GM20000 (cell line): ENCODE measurements at places on chromosomes 3 and 15.

- DNase-seq: no peak
These were observed 18.7 kb downstream of the FBXL22 start for GRCh38 chr15:63615935-63616334.

- no peak for DNase-seq
These were observed 30.5 kb downstream of the VPS8 start for GRCh38 chr3:184842433-184842832.

DNA sequence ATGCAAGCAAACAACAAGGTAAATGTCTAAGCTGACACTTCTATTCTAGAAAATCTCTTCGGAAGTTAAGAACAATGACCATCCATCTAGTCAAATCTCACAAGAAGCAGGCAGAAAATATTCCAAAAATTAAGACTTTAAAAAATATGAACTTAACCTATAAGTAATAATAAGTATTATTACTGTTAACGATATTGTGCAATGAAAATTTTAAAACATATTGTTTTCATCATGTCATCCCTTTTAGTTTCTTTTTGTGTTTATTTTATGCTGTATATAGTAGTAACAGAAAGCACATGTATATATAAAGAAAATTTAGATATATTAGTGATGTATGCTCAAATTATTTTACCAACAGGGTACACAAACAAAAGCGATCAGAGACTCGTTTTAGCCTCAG lies 4.1 kb downstream of the HDGFL3 start:
- no peak for DNase-seq

DNA sequence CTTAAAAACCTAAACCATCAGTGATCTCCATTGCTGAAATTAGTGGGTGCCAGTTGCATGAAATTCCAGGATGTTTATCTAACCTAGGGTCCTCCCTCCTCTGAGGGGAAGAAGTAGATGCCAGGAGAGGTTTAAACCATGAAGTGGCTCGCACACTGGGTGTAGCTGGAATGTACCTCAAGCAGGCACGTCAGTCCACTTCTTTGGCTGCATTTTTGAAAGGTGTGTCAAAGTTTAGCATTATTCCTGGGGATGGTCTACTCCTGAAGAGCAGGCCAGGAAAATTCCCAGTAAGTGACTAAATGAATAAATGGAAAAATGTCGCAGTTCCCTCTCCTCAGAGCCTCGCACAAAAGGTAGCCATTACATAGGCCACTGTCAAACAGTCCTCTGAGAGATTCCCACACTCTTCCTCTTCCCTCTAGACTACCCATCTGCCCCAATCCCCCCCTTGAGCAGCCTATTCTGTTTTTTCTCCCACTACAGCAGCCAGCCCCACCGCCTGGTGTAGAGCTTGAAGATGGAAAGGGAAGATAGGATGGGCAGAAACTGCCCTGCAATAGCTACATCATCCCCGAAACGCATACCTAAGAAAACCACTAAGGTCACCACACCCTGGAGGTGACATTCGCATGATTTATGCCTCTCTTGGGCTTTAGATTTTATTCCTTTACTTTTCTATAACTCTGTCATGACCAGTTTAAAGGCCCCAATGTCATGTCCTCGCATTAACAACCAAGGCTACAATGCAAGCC lies 655 bp upstream of the TMOD3 start:
- DNase-seq: no peak

DNA sequence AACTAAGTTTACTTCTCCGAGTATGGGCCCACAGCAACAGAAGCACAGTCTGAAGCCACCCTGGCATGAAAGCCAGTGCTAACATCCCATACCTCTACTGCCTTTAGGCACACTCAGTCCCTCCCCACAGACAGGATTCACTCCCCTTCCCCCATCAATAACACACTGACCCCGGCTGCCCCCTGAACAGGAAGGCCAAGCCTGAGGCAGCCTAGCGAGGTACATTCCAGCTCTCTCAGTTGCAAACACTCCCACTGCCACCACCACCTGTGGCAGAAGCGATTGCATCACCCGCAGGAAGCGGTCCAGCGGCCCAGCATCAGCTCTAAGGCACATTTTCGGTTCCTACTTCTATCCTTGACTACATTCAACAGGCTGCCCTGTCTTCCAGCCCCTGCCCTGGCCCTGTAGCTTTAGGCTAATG lies 7.0 kb upstream of the BMF start:
- DNase-seq: peak; percentile 79

DNA sequence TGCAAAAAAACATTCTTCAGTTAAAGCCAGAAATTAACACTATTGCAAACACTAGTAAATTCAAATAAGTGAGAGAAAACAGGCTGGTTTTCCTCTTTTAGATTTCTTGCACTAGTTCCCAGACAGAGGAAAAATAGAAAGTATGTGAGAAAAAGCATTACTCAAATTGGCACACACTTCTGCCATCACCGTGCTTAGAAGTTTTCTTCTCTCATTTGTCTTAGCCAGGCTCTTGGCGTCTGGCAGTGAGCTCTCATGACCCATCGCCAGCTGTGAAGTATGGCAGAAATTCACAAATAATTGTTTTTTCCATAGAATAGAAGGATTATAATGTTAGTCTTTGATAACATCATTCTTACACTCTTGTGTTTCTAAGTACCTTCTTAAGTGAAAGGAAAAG lies 515.9 kb downstream of the GBE1 start:
- no peak for DNase-seq

DNA sequence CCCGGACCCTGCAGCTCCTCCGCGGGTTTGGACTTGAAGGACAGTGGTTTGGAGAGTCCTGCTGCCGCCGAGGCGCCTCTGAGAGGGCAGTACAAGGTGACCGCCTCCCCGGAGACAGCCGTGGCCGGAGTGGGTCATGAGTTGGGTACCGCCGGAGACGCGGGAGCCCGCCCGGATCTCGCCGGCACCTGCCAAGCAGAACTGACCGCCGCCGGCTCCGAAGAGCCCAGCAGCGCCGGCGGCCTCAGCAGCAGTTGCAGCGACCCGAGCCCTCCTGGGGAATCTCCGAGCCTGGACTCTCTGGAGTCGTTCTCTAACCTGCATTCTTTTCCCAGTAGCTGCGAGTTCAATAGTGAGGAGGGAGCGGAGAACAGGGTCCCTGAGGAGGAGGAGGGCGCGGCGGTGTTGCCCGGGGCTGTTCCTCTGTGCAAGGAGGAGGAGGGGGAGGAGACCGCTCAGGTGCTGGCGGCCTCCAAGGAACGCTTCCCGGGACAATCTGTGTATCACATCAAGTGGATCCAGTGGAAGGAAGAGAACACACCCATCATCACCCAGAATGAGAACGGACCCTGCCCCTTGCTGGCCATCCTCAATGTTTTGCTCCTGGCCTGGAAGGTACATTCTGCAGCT lies 634 bp downstream of the MINDY2 start:
- peak; percentile 32 for DNase-seq

GRCh38 chr15:71142780-71143179 lies 27.5 kb downstream of the THSD4 start:
- no peak for DNase-seq

GRCh38 chr3:38205472-38205805 lies 40.1 kb downstream of the OXSR1 start:
- DNase-seq: no peak

- DNase-seq: no peak
These were observed 22.3 kb upstream of the EPB42 start for GRCh38 chr15:43243020-43243645.

- no peak for DNase-seq
These were observed 230.4 kb upstream of the DCBLD2 start for GRCh38 chr3:99131876-99132275.

DNA sequence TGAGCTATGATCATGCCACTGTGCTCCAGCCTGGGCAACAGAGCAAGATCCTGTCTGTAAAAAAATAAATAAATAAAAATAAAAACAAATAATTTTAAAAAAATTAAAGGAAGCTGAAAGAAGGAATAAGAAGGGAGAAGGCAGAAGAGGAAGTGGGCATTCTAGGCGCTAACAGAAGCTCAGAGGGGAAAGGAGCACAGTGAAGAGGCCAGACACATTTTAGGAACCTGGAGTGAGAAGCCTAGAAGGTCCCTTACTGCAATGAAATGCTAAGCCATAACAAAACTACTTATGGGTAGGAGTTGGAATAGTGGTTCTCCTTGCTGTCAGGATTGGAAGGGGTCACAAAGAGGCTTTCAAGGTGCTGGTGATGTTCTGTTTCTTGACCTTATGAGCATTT lies 64.0 kb downstream of the ITGB5 start:
- no peak for DNase-seq

DNA sequence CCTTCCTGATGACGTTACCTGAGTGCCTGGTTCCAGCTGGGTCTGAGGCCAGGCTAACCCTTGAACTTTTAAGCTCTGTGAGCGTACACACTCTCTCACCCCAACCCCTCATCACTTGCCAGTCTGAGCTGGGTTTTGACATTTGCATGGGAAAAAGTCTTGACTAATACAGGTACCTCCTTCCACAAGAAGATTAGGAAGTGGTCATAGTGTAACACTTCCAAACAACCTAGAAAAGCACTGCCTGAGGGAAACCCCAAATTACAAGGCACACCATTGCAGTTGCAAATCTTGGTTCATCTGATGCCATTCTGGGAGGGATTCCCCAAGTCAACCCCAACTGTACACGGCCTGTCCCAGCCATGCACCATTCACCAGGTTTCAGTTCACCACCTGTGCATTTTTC lies 499.8 kb downstream of the FOXP1 start:
- no peak for DNase-seq

GRCh38 chr3:52649461-52650210 lies 36.1 kb downstream of the PBRM1 start:
- no peak for DNase-seq

- no peak for DNase-seq
These were observed 2.2 kb upstream of the LRIG1 start for GRCh38 chr3:66502981-66503380.

- no peak for DNase-seq
These were observed 6.3 kb downstream of the CDIN1 start for GRCh38 chr15:36585774-36586173.

GRCh38 chr3:25339225-25339624 lies 88.8 kb upstream of the RARB start:
- DNase-seq: no peak

GRCh38 chr3:44761101-44761423 lies 357 bp downstream of the KIAA1143 start:
- DNase-seq: peak; percentile 12

DNA sequence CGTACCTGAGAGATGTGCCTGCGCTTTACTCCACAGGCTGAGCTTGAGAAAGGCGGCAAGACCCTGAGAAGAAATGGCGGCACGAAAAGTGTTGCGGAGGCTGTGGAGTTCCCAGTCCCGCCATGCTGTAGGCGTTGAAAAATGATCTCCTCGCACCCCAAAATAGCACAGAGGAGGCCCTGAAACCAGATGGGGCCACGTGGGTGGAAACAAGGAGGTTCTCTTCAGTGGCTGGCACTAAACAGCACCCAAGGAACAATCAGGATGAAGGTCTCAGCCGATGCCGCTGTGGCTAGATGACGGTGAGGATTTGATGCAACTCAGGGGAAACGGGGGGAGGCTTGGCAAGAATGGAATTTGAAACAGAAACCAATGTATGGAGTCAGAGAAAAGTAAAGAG lies 57.3 kb downstream of the TMEM212 start:
- DNase-seq: no peak

DNA sequence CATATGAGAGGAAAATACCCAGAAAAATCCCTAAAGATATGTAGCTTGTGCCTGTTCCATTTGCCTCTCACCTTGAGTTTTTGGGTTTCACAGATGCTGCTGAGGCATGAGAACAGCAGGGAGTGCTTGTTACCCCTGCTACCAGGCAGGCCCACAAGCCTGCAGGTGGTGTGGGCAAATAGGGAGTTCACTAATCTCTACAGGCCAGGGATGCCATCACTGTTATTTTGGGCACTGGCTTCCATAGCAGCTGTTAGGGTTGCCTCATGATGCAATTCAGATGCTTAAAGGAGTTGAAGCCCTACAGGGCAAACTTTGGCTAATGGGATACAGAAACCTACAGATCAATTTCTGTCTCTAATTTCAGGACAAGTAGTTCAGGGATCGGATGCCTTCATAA lies 873.5 kb downstream of the OTOL1 start:
- DNase-seq: no peak

- peak; percentile 92 for DNase-seq
These were observed 2.0 kb downstream of the WNT5A start for GRCh38 chr3:55484801-55485791.

GRCh38 chr3:194964809-194965208 lies 279.1 kb downstream of the FAM43A start:
- no peak for DNase-seq

DNA sequence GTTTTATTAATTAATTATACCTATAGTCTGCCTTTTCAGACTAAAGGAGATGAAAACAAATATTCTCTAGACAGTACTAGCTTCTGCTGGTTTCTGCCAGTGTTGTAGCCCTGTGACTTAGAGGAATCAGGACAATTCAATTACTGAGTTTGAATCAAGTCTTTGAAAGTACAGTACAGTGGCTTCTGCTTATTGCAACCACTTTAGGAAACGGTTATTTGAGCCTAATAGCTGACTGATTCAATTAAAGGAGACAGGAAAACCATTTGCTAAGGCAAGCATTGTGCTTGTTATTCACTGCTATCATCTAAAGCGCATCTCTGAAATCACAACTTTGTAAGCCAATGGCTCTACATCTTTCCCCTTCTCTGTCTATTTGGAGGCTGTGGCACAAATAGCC lies 90.1 kb upstream of the ARL6 start:
- DNase-seq: no peak

GRCh38 chr3:140050396-140050795 lies 115.4 kb downstream of the CLSTN2 start:
- DNase-seq: no peak

DNA sequence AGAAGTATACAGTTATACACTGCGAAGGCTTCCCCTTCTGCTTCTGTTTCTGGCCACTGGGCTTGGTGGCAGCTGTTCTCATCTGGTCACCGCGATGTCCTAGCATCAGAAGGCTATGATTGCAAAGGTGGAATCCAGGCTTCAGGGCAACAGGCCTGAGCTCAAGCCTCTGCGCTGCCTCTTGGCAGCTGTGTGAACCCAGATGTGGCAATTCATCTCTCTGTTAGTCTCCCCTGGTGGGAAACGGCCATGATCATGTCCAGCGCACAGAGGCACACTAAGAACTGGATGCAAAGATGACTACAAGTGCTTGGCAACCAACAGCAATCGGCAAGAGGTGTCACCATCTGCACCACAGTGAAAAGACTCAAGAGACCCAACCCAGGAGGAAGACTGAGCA lies 78.9 kb downstream of the PCSK6 start:
- no peak for DNase-seq

DNA sequence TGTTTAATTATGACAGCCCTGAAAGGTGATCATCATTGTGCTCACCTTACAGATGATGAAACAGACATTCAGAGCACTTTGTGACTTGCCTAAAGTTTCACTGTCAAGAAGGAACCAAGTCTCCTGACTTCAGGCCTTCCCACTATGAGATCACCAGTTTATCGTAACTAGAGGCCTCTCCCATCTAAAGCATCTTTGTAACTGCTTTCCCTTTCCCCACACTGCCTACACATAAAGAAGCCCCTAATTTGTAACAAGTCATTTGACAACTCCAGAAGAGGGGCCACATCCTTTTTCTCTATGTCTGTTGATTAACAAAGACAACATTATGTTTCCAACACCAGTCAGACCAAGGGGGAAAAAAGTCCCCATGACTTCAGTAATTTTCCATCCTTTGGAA lies 1.1 kb downstream of the KLHL6 start:
- DNase-seq: peak; percentile 58
